Fibroblast of the conjunctiva (primary cell): ENCODE measurements at places on chromosomes 4 and X.

DNA sequence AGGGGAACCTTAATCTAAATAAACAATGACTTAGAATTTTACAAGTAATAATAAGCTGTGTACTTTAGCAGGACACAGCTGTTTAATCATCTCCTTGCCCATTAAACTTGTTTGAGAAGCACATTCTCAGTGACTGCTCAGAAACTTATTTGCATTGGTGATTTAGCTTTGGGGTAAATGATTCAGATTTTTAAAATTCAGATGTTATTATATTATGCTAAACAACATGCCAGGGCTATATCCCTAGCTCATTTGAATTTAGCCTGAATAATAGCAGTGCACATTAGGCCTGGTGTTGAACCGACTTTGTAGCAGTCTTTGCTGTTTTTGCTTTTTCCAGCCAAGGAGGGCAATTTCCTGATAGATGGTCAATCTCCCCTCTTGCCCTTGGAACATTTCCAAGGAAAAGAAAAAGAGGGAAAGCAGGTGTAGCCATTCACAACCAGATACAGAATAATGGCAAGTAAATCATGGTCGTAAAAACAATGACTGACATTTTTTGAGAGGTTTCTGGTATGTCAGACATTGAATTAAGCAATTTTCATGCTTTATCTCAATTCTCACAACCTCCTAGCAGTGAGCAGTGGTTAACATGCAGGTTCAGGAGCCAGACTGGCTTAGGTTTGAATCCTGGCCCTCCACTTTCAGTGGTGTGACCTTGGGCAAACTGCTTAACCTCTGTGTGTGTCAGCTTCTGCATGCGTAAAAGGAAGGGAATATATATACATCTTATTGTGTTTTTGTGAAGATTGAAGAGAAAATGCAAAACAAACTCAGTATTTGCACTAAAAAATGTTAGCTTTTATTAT, 16.8 kb downstream of the ARHGEF38 start:
- DNase-seq = no peak

DNA sequence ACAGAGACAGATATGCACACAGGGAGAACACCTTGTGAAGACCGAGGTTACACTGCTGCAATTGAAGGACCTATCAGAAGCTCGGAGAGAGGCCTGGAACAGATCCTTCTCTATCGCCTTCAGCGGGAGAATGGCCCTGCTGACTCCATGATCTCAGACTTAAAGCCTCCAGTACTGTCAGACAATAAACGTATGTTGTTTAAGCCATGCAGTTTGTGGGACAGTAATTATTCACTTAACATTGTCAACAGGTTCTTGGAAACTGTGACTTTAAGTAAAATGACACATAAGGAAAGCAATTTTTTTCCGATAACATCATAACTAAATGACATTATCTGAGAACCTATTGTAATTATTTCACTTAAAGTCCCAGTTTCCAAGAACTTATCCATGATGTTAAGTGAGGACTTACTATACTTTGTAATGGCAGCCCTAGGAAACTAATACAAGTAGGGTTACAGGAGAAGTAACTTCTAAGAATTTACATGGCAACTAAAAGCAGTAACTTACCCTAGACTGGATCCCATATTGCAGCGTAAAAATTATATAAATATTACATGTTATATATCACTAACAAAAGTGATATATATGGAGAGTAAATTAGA, 180.8 kb upstream of the MAB21L2 start:
- DNase-seq = no peak

DNA sequence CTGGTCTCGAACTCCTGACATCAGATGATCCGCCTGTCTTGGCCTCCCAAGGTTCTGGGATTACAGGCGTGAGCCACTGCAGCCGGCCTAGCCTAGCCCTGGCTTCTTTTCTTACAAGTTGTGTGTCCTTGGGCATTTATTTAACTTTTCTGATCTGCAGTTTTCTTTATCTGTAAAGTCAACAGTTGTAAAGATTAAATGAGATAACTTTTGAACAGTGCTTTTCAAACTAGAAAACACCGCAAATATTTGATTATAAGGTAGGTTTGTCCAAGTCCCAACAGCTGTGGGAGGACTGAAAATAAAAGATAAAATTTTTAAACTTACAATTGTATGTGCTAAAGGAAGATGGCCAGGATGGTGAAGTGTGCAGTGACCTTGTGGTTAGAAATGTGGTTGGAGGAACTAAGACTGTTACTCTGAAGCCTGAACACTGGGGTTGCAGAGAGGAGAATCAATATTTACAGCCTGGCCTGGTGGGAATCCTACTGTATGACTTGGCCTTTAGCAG, 44.8 kb downstream of the GSX2 start:
- no peak for DNase-seq

GRCh38 chrX:153377727-153378126, 23.4 kb downstream of the PNMA6E start:
- no peak for DNase-seq

GRCh38 chr4:26779674-26780073, 81.0 kb upstream of the STIM2 start:
- no peak for DNase-seq

DNA sequence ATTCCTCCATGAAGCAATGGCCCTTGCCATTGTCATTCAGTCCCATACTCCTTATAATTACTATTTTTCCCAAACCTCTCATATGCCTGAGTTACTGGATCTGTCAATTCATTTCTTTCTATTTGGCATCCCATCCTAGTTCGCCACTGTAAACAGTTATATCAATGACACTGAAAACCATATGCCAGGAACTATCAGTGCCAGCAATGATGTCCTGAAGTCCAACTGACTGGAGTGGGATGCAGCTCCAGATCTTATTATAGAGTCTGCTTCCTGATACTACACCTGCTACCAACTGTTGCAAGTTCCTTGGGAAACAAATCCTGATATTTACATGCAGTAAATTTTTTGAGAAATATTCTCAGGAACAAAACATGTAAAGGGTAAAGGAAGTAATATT, 27.0 kb upstream of the BANK1 start:
- no peak for DNase-seq

- no peak for DNase-seq
Measured at GRCh38 chrX:54639018-54639345, 109.0 kb downstream of the GNL3L start.

- no peak for DNase-seq
Measured at GRCh38 chr4:40308528-40309122, 26.5 kb upstream of the CHRNA9 start.

- DNase-seq = no peak
Measured at GRCh38 chrX:33252306-33252825, 41.0 kb upstream of the DMD start.

DNA sequence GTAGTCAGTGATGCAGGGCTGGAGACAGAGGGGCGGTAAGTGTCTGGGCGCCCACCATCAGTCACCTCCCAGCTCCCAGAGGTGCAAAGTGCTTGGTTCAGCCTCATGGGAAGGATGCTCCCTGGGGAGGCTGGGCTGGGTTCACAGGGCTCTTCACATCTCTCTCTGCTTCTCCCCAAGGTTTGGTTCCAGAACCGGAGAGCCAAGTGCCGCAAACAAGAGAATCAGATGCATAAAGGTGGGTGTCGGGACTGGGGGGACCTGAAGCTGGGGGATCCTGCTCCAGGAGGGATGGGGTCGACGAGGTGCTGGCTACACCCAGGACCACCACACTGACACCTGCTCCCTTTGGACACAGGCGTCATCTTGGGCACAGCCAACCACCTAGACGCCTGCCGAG, 10.1 kb downstream of the SHOX start:
- DNase-seq = no peak

- no peak for DNase-seq
Measured at GRCh38 chr4:45324455-45325417, 598.4 kb upstream of the GNPDA2 start.

DNA sequence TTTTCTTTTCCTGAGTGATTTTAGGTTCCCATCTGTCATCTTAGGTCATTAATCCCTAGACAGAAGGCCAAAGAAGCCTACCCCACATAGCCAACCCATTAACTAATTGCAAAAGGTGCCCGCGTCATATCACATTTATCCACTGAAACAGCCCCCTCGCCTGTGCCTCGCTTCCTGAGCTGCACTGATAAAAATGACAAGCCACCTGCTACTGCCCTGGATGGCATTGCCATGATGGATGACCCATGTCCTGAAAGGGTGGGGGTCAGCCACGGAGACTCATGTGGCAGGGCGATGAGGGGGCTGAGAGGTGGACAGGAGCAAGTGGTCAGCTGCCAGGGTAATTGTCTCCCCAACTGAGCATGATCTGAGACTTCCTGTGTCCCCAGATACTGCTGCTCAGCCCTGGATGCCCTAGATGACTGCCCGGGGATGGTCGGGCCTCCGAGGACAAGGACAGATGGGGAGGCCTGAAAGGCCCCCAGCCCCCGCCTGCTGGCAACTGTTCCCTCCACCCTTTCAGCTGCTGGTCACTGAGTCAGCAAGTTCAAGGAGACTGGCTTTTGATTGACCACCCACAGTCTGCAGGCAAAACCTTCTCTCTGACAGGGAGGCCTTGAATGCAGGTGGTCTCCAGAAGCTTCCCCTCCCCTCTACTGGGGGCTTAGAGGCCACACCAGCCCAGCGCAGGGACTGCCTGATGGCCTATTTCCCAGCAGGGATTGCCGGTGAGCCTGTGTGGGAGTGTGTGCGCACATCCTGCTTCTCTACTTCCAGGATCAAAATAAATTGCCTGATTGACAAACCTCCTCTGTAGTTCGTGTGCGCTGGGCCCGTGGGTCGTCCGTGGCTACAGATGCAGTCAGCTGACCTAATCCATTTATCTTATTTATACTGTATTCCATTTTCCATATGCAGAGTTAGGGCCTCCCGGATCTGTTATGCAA, 496.3 kb downstream of the BCOR start:
- no peak for DNase-seq

DNA sequence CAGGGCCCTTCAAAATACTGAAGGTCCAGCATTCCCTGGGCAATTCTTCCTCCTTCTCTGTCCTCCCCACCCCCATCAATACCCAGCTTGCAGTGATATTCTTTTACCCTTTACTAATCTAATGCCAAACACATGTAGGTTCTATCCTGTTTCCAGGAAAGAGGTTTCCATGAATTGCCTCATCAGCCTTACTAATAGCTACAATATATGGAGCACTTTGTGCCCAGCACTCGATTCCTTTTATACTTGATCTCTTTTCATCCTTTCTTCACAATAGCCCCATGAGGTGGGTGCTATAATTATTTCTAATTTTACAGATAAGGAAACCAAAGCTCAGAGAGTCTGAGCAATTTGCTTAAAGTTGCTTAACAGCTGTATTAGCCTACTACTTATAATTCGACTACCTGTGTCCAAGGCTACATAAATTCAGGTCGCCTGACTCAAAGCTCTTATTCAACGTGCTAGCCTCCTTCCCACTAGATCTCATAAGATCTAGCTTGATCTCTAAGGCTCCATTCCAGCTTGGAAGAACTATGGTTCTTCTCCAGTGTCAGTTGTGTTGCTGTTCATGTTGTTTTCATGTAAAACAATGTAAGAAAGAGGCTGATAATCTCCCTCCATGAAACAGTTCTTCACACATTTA, 229.6 kb upstream of the PGRMC2 start:
- DNase-seq = peak; percentile 87

GRCh38 chr4:7656244-7656800, 221.6 kb upstream of the PSAPL1 start:
- no peak for DNase-seq

GRCh38 chr4:177802162-177802561, 359.9 kb upstream of the AGA start:
- DNase-seq = no peak

DNA sequence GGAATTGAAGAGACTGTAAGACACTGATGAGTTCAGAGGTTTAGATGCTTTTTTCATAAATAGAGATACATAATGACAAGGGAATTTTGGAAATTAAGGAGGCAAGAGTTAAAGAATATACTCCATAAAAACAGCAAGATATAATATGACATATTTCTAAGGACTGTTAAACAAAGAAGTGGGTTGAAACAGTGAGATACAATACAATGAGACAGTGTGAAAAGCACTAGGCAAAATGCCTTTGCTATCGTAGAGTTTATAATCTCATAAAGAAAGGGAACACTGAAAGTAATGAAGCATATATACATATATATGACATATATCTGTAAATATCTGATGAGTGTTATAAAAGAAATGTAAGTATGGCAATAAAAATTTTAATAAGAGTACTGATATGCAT, 1496.2 kb downstream of the TECRL start:
- DNase-seq = no peak

- DNase-seq = peak; percentile 6
Measured at GRCh38 chrX:70262952-70263567, 3.1 kb upstream of the P2RY4 start.

DNA sequence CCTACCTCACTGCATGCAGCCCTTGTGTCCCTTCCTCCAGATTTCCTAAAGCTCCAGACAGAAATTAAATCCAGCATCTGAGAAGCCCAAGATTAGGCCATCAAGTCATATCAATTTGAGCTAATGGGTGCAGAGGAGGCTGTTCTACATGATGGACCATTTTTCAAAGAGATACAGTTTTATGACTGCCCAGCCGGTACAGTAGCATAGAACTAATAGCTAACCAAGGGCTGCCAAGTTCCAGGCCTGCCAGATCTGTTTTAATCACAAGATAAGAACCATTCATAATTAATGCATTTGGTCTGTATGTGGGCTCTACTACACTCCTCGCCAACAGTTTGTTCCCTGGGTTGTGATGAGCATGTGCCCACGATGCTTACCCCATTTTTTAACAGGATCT, 73.9 kb upstream of the PLAC1 start:
- no peak for DNase-seq

GRCh38 chr4:153119626-153120025, 84.6 kb upstream of the TRIM2 start:
- no peak for DNase-seq

DNA sequence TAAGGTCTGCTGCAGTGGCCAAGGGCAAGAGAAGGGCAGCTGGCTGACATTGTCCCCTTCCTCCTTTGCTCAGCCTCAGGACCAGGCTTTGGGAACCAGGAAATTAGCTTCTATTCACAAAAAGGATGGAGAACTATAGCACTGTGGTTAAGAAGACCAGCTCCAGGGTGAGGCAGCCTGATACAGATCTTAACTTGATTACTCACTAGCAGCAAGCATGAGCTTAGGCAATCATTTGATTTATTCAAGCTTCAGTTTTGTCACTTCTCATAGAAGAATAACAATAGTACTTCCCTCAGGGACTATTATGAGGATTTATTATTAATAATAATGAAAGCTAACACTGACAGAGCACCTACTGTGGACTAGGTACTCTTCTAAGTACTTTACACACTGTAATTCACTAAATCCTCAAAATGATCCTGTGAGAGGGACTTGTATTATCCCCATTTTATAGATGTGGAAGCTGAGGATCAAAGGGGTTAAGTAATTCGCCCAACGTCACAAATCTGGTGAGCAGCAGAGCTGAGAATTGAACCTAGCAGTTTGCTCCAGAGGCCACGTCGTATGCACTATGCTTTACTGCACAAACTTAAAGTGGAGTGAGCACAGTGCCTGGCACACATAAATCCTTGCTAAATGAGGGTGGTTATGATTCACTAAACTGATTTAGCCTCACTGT, 130.4 kb upstream of the PAK3 start:
- DNase-seq = no peak
